ENCODE measurements at places on chromosomes 3 and 15.

DNA sequence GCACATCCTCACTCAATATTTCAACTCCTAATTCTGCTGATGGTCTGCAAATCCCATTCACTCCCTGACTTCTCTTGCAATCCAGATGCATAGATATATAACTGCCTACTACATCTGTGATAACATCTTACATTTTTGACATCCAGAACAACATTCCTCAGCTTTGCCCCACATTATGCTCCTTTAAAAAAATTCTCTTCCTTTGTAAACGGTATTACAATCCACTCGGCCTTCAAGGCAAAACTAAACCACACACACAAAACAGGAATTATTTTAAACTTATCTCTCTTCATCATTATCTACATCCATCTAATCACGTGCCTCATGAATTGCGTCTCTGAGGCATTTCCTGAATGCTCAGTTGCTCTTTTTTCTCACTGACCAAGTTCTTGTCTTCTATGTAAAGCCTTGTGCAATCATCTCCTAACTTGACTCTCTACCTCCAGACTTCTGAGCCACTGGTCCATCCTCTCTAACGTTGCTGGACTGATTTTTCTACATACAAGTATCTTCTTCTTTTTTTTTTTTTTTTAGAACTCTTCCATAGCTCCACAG is 117.0 kb downstream of the SATB1 start:
- no peak for DNase-seq

DNA sequence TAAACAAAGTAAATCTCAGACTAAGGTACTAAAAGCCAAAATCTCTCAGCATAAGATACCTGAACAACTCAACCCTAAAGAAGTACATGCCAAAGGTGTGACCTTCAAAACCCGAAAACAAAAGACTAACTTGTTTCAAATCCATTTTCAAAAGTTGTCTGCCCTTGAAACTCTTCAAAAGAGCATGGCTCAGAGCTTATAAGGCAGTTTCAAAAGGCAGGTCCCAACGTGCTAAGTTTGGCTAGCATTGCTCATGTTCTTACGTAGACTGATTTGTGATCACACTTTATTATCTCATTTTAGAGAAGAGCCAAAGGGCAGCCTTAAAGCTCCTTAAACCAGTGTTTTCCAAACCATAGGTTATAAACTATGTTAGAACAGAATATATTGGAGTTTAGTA is 112.2 kb downstream of the FEZF2 start:
- DNase-seq, result no peak

DNA sequence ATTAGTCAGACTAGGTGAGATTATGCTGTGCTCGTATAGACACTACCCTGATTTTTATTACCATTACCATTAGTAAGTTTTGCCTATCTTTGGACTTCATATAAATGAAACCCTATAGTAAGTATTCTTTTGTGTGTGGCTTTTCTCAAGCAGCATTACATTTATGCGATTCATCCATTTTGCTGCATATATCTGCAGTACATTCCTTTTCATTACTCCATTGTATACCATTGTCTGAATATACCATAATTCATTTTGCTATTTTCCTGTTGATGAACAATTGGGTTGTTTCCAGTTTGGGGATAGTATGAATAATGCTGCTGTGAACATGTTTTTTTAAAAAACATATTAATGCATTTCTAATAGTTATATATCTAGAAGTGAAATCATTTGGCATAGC is 45.3 kb downstream of the TMEM212 start:
- no peak for DNase-seq

DNA sequence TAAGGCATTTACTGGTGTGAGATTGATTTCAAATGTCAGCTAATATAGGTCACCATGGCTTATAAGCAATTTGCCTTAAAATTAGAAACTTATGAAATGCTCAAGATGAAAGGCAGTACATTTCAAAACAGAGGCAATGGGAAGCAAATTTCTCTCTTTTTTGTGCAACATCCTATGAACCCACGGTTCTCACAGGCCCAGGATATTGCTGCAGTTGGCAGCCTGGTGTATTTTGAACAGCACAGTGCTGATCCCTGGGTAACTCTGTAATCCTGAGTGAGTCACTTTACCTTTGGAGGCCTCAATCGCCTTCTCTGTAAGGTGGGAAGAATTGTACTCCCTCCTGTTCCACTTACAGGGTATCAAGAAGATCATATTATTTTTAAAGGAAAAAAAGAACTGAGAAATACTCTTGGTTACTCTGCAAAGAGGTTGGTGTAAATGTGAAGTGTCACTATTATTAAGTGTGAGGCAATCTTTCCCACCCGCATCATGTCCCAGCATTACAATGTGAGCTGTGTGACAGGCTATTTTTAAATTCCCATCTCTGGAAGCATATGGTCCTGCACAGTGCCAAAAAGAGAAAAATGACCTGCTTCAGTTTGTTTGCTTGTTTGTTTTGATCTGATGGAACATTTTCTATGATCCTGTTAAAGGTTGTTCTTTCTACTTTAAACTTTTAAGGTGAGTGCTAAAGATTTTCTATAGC is 190.1 kb upstream of the LPP start:
- no peak for DNase-seq

- DNase-seq, result no peak
These were observed 35.2 kb downstream of the ARMC8 start for GRCh38 chr3:138222131-138222941.

- DNase-seq, result no peak
These were observed 187.2 kb downstream of the OSBPL10 start for GRCh38 chr3:31793821-31794220.

DNA sequence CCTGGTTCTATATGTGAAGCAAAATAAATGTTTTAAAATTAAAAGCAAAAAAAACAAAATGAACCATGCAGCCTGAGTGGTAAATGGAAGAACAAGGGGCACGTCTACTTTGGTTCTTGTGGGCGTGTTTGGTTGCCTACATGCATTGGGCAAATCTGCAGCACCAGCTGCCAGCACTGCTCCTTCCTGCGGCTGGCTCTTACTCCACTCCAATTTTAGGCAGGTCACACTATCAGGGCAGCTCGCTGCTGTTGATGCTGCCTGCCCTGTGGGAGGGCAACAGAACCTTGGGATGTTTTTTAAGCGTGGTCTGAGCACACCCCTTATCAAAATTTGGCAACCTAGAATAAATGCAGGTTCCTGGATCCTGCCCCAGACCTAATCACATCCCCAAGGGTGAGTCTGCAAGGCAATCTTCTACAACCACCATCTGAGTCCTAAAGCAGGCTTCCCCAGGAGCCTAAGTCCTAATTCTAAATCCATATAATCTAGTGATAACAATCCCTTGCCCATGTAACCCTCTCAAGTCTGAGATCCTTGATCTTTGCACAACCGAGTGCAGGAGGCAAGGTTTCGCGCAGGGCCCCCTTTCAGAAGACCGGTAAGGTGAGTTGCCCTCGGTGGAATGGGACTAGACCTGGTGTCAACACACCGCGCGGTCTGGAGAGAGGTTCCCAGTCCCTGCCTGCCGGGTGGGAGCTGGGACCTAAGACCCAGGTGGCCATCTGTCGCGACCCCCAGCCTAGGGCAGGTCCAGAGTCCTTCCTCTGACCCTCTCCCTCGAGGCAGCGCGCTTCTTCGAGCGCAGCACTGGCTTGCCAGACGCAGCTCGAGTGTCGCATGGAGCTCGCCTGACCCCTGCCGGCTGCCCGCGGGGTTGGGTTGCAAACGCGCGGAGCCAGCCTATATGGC is 15.9 kb downstream of the IVD start:
- DNase-seq, result peak; percentile 89

DNA sequence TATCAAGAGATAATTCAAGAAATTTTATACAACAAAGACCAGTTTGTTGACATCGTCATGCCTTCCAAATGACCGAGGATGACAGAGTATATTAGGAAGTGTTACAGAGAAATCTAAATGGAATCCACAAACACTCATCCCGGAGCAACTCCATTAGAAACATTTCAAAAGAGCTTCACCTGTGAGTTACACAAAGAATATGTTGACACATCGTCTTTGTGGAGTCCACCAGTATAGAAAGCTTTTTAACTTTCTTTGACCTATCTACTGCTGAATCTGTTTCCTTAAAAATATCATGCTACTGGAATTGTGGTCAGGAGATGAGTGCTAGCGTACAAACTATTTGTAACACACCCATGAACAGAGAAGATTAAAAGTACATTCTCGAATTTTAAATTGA is 130.4 kb downstream of the SUCLG2 start:
- DNase-seq, result no peak

GRCh38 chr15:69299943-69300588 is 1.4 kb downstream of the PAQR5 start:
- no peak for DNase-seq

DNA sequence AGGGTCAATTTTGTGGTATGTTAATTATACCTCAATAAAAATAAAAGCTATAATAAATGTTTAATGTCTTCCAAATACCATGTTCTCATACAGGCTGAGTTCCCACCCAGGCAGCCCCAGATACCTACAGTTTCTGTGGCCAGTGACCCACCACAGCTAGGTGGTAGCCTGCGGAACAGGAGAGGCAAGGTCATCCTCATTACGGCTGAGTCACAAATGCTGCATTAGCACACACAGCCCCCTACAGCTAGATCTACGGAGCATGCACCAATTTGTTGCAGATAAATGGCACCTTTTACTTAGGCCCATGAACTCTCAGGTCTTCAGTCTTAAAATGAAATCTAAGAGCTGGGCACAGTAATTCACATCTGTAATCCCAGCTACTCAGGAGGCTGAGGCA is 5.1 kb downstream of the SPATA12 start:
- DNase-seq, result no peak

DNA sequence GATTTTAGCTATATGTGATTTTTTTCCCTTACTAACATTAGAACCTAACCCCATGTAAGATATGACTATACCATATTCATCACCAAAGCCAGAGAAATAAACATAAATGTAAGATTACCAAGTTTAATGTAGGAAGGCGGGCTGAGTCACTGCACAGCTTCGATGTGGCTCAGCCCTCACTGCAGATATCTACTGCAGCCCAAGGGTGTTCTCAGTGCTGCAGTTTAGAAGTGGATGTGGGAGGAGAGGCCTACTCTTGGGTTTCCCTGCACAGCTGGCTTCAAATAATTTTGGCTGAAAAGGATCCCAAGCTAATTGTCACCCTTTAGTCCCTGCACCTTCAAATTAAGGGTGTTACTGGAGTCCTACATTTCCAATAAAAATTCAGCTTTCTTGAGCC is 9.3 kb downstream of the ARPP19 start:
- peak; percentile 41 for DNase-seq

DNA sequence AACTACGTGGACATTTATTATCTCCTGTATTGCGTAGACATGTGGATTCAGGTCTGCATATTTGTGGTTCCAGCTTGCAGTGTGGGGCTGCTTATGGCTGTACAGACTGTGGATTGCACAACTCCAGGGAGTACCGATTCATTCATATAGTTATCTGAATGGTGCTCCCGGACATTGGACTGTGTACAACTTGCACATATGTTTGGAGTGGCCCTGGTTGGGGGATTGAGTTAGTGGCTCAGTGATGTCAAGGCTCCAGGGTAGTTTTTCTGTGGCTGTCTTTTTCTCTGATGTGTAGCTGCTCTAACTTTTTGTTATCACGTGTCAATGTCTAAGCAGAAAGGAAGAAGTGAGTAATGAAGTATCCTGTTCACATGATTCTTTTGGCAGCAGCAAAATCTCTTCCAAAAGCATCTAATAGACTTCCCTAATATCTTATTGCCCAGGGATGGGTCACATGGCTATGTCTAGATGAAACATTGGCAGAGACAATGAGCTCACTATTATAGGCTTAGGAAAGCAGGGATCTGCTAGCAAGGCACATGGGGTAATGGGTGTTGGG is 15.8 kb downstream of the ST3GAL6 start:
- no peak for DNase-seq

- DNase-seq, result peak; percentile 25
These were observed 2.2 kb upstream of the BNIP2 start for GRCh38 chr15:59691194-59691805.

DNA sequence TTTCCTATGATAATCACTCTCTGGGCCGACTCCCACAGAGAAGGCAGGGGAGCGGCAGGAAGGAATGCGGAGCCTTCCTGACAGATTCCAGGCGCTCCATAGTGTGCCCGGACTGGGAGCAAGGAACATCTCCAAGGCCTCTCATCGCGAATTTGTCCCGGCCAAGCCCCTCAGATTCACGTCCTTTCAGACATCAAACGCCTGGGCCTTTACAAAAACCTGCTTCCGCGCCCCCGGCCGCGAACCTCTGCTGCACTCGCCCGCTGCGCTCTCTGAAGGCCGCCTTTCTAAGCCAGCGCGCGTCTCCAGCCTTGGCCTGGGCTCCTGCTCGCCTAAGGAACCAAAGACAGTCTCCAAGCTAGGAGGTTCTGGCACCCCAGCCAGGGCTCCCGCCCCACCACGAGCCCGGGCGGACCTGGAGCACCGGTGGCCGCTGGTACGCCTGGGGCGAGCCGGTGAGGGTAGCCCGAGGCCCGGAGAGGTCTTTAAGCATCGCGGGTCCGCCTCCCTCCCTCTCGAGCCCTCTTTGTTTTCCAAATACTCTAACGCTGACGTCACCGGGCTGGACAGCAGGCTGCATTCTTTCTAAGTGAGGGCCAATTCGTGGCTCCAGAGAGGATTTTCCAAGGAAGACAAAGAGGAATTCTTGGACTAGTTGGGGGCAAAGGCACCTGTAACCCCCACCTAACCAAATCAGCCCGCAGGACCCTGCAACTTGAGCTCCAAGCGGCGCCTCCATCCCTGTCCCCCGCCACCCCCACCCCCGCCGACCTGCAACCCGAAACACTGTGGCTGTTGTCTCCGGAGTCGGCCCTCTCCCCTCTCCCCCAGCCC is 759 bp downstream of the AMOTL2 start:
- DNase-seq, result no peak

- no peak for DNase-seq
These were observed 99.7 kb downstream of the RARB start for GRCh38 chr3:25527801-25528200.

GRCh38 chr15:76200641-76201105 is 110.6 kb downstream of the ETFA start:
- no peak for DNase-seq

DNA sequence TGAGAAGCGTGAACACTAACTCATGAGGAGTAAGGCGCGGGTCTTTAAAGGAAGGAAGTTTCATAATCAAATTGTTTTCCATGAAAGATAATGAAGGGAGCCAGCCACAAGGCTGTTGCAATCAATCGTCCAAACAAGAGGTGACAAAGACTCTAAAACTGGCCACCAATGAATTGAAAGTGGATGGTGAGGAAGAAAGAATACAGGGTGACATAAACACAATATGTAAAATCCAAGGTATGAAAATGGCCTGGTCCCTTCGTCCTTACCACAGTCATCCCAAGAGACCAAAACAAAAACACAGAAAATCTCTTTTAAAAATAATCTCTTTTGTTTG is 12.0 kb downstream of the CD86 start:
- no peak for DNase-seq
